ENCODE measurements at places on chromosomes 3 and 15.
A peak's percentile ranks its signal among the peaks of the same experiment; 100 is the strongest.

DNA sequence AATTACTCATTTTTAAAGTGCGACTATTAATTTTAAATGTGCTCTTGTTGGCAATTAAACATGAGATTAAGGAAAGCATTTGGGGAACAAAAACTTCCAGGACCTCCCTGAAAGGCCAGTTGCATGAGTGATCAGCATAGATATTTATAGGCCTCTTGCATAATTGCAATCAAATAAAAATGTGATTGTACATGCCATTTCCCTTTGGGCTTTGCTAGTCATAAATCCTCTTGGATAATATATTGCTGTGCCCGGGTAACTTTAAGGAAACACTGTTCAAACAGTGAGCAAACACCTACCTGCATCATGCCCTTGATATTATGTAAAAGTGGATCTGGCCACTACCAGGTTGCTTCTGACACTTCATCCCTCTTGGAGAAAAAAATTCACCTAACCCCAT, 239.1 kb downstream of the MCTP2 start:
- no peak for DNase-seq

- no peak for DNase-seq
Measured at GRCh38 chr15:32641517-32642059, at the start of gene SCG5. TSS of gene SCG5 (plus strand) at chr15:32641710. CDS start at chr15:32643593, 1,883 bp downstream.

GRCh38 chr3:119541547-119541946, 17.9 kb downstream of the CD80 start:
- no peak for DNase-seq

- no peak for DNase-seq
Measured at GRCh38 chr15:79858469-79858868, 38.3 kb downstream of the MTHFS start.

DNA sequence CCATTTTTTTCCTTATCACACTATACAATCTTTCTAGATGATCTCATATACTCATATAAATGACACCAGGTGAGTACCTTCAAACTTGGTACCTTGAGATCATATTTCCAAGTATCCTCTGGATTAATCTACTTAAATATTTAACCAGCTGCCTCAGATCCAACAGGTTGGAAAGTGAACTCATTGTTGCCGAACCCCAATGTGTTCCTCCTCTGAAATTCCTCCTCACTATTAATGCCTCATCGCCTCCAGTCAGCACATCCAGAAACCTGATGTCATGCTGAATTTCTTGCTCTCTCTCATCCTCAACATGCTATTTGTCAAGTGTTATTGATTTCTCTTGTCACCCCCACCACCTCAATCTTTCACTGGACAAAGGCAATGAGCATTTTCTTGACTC, 221.8 kb downstream of the FMN1 start:
- no peak for DNase-seq

- DNase-seq = no peak
Measured at GRCh38 chr3:136731274-136731884, 20.8 kb downstream of the STAG1 start.

GRCh38 chr3:5187920-5188418, 462 bp downstream of the EDEM1 start:
- DNase-seq = peak; percentile 26

DNA sequence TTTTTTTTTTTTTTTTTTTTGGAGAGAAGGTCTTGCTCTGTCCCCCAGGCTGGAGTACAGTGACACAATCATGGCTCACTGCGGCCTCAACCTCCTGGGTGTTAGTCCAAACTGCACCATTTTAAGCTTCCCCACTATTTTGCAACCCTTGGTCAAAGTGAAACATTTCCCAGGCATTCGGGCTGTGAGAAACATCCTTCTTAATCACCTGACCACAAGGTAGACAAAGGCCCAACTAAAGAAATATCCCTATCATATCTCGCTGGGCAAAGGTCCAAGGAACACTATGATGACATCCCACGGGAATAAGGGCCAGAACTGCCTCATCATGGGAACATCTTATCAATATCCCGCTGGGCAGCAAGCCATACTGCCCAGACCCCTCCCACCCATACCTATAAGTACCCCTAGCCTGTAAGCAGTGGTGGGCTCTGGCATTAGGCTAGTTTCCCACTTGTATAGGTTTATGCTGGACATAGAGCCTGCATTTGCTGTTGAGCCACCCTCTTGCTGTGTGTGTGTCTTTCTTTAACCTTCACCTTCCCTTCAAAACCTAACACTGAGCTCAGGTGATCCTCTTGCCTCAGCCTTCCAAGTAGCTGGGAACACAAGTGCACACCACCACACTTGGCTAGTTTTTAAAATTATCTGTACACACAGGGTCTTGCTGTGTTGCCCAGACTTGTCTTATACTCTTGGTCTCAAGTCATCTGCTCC, 95.2 kb downstream of the SEMA5B start:
- DNase-seq = no peak

DNA sequence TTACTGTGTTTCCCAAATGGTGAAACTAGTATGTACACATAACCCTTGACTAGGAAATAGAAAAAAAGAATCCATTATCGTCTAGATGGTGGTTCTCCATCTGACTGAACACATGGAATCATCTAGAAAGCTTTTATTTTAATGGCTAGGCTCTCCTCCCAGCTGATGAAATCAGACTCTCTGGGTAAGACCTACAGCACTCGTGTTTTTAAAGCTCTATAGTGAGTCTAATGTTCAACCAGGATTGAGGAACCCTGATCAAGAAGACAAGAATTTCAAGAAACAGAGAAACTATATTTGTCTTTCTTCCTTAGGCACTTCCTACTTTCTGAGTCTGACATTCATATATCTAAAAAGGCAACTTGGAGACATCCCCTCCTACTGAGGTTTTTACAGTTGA, 118.8 kb downstream of the TMCO5A start:
- DNase-seq = no peak

DNA sequence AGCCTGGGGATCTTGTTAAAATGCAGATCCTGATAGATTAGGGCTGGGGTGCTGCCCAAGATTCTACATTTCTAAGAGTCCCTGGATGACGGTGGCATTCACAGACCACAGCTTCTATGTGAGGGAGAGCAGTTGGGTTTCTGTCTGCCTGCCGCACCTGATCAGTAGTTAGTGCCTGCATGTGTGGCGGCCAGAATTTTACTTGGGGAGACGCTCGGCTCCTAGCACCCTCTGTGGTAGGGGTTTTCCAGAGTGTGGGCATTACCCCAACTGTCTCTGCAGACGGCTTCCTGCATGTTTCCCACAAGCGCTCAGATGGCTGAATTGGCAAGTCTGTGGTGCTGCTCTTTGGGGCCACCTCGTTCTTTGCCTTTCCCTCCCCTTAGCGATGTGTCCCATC, 8.3 kb downstream of the GHRL start:
- no peak for DNase-seq

DNA sequence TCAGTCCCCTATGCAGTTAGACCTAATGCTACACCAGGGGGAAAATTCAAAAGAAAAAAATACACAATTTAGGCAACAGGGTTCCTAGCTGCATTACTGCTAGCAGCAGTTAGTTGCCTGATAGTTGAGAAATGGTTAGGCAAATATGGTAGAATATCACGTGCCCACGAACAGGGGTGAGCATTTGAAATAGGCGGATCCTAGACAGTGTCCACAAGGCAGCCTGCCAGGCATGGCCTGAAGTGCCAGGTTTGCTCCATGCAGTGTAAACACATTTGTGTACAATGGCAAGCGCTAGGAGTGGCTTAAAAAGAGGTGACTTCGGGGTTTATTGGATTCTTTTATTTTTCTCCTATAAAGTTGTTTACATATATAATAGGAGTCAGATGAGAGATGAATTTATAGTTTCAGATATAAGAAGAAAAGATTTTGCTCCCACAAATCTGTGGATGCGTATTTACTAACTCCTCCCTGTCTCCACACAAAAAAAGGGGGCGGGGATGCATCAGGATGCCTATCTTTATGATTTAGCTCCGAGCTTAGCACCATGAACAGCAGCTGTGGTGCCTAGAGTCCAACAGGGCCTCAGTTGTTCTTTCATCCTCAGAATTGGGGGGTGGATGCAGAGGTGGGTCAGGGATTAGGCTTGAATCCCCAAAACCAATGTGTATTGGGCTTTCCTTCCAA, 3.9 kb upstream of the TGM4 start:
- DNase-seq = no peak

- DNase-seq = no peak
Measured at GRCh38 chr3:23116081-23116837, 86.9 kb upstream of the UBE2E2 start.

GRCh38 chr3:158991146-158991705, 189.4 kb downstream of the MFSD1 start:
- DNase-seq = no peak

- DNase-seq = no peak
Measured at GRCh38 chr3:125039131-125040100, 16.4 kb downstream of the HEG1 start.

DNA sequence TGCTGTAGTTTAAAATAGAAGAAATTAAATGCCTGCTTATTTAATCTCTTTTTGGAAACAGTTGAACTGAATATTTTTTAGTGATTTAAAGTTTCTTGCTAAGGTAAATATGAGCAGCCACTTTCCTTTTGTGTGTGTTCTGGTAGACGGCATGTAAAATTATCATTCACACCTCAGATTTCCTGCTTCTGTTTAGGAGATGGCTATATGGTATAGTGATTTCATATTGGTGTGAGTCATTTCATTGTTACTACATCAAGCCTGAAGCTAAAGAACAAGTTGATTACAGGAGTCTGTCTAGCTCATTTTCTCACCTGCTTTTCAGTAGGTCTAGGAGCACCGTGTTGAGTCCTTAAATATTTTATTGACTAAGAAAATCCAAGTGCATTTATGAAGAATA, 2.2 kb downstream of the LRCH3 start:
- DNase-seq = no peak

GRCh38 chr3:101066711-101067129, 73.5 kb upstream of the ABI3BP start:
- DNase-seq = no peak

- DNase-seq = no peak
Measured at GRCh38 chr15:36940636-36941260, 159.6 kb downstream of the MEIS2 start.

- DNase-seq = no peak
Measured at GRCh38 chr15:88654430-88655102, 15.8 kb downstream of the ISG20 start.

DNA sequence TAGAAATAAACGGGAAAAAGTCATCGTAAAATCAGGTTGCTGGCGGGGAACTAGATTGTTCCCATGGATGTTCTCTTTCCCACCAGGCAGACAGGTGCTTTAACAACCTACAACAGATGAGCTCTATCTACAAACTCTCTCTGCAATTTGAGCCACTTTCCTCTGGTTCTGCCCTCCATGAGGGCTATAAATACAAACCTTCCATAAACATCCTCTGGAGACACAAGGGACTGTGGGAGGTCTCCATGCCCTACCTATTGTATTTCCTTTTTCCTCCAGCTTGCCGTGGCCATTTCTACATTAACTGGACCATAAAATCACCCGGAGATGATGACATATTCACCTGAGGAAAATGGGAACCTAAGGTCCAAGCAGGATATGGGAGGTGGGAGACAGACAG, 151.1 kb downstream of the GABRB3 start:
- no peak for DNase-seq

GRCh38 chr3:184540777-184541681, 20.6 kb upstream of the EPHB3 start:
- peak; percentile 72 for DNase-seq

- no peak for DNase-seq
Measured at GRCh38 chr3:45950131-45950530, 6.9 kb downstream of the CXCR6 start.

GRCh38 chr3:29827756-29828155, 546.9 kb downstream of the RBMS3 start:
- no peak for DNase-seq

- no peak for DNase-seq
Measured at GRCh38 chr3:59235634-59236012, 185.8 kb upstream of the CFAP20DC start.

GRCh38 chr15:73972984-73973682, 19.0 kb downstream of the STOML1 start:
- DNase-seq = peak; percentile 71

DNA sequence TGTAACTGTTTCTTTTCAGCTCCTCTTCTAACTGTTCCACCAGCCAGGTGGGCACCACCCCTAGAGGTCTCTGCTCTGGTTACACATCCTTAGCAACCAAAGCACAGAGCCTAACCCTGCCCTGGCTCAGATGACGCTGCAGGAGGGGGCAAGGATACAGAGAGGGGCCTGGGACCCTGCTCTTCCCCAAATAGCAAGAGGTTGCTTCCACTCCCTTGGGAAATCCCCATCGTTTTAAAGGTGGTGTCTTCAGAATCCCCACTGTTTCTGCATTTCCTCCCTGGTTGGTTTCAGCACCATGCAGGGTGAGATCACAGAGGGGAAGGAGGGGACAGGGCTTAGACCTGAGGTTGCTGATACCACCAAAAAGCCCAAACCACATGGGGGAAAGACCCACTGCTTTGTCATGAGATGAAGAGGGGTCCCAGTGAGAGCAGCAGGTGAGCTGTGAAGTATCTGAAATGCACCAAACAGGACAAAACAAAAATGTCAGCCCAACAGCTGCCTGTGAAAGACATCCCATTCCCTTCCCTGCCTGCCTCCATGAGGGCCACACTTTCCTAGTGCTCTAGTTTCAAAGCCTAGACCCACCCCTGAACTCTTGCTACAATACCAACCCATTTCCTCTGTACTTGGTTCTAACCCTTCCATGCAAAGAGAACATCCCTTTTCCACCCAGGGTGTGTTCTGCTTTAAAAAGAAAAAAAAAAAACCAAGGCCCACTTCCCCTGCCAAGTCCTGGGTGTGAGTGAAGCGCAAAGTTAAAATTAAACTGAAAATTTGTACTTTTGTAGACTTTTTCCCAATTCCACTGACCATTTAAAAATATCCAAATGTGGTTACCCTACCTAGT, 29.0 kb downstream of the ANP32A start:
- DNase-seq = peak; percentile 31

DNA sequence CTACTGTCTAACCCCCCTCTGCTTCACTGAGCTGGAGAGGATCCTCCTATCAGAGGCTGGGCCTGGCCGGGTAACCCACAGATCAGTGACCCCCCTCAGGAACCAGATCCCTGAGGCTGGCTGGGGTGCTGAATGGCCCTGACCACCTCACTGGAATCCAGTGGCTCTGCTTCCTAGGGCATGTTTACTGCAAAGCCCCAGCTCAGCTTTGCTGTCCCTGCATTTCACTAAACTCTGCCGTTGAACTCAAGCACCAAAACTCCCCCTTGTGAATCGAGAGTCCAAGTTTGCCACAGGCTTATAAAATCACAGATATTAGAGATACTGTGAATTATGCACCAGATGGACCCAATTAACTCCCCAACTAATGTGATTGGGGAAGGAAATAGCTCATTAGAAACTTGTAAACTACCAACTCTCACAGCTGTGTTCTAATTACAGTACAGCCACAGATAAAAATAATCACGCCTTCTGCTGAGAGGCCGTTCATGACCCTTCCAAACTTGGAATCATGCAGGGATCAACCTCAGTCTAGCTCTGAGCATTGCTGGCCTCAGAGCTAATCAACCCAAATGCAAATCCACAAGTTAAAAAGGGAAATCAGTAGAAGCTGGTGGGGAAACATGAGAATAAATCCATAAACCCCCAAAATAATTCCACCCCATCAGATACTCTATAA, 47.0 kb downstream of the OCA2 start:
- no peak for DNase-seq

- DNase-seq = peak; percentile 28
Measured at GRCh38 chr15:90184786-90185704, 16.1 kb upstream of the SEMA4B start.

- no peak for DNase-seq
Measured at GRCh38 chr3:114519415-114519814, 225.6 kb downstream of the TIGIT start.

- DNase-seq = no peak
Measured at GRCh38 chr3:197398286-197398878, 100.0 kb upstream of the DLG1 start.
